NCI-H1092 (cell line): ENCODE measurements at places on chromosomes 16 and 17.

GRCh38 chr16:77899416-77899815 is 111.1 kb downstream of the VAT1L start:
- no peak for DNase-seq

DNA sequence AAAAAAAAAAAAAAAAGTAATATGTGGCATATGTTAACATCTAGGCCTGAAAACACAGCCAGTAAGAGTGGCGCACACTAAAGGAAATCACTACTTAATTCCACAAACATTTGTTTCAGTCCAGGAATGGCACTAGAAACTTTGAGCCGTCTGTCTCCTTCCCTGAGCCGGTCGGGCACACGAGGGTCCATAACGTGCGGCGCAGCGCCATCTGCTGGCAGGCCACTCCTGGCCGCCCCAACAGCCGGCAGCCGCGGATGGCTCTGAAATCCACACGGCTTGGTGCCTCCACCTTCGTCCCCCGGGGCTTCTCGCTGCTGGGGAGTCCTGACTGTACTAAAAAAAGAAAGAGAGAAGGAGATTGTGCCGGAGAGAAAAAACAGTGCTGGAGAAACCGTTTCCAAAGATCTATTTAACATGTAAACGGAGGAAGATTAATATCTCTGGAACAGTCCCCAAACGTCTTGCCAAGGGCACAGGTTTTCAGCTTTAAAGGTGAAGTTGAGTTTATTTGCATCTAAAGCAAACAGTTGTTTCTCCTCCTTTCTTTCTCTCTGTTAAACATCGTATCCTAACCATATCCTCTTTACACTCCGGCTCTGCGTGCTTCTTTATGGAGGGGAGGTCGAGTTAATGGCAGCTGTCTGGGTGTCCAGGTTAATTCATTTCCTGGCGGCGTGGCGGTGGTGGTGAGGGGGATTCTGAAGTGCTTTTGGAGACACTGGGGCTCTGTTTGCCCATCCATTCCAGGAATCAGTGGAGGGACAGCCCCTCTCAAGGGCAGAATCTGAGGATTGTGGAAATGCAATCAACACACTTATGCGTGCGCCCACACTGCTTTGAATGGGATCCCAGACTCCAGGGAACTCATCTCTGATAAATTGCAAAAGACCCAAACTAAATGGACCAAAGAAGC is 611.3 kb upstream of the SALL1 start:
- DNase-seq = peak; percentile 84

DNA sequence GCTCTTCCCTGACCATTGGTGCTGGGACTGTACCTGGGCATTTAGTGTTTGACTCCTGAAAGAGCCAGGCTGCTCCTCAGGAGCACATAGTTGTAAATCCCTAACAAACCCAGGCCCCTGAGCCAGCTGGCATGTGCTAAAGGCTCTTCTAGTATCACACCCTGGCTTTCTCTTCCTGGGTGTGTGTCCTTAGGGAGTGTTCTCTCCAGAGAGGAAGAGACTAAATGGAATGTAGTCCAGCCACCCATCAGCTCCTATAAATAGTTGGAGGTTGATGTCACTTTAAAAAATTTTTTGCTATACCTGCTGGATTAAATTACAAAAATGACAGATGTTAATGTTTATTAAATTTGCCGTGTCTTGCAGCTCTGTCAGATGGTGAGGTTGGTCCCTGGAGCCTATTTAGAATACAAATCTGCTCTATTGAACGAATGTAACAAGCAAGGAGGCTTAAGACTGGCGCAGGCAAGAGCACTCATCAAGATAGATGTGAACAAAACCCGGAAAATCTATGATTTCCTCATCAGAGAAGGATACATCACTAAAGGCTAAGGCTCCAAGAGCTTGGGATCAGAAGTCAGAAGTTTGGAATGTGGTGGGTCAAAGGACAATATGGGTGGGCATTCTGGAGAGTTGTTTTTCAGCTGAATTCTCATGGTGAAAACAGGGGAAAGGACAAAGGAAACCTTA is 13.1 kb upstream of the DUSP14 start:
- DNase-seq = no peak

- DNase-seq = no peak
Observed at GRCh38 chr17:68319410-68320162, 28.3 kb downstream of the ARSG start.

DNA sequence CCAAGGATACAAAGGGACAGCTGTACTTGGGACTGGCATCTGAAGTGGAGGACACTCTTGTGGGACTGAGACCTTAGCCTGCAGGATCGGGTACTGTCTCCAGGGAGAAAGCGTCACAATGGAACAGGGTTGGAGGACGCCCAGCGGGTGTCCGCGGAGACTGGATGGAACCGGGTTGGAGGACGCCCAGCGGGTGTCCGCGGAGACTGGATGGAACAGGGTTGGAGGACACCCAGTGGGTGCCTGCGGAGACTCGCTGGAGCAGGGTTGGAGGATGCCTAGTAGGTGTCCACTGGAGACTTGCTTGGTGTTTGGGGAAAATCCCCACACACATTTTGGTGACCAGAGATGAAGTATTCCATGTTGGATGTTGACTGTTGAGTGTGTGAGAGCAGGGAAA is at the start of gene MYADML2:
Gene MYADML2, minus strand, starts transcription at position 45 of the 400 bp plus-strand sequence. CDS start 5,492 bp downstream, outside the sequence.
- no peak for DNase-seq

- no peak for DNase-seq
Observed at GRCh38 chr16:73277071-73277470, 229.1 kb upstream of the ZFHX3 start.

DNA sequence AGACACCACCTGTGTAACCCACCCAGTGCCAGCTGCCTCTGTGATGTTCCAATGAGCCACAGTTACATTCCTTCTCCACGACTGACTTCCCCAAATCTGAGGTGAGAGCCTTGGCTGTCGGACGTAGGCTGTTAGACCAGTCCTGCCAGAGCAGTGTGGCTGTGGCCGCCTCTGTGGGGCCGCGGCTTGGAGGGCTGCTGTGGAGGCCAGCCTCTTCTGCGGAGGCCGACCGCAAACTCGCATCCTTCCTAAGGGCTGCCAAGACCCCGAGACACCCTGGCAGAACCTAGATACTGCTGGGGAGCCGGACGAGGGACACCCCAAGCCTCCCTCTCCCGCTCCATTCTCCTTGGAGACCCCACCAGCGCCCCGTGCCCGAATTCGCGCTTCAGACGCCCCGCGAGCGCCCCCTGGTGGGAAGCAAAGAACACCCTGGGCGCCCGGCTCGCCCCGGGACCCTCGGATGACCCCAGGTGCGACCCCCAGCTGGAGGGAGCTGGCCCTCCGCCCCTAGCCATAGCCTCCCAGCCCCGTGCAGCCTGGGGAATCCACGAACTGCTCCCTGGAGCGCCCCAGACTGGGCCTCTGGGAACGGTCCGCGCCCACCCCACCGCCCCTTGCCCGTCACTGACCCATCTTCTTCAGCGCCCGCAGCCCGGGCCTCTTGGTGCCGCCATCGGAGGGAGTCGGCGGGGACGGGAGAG is 547 bp downstream of the PLCD3 start:
- DNase-seq = peak; percentile 34

- no peak for DNase-seq
Observed at GRCh38 chr17:78092794-78093324, 35.7 kb downstream of the TMC6 start.

GRCh38 chr17:39774047-39774446 is 36.3 kb downstream of the GRB7 start:
- DNase-seq = no peak

GRCh38 chr17:56319531-56319930 is 166.3 kb downstream of the ANKFN1 start:
- DNase-seq = peak; percentile 74

GRCh38 chr17:44110823-44111633 is 12.4 kb downstream of the HDAC5 start:
- DNase-seq = peak; percentile 90

GRCh38 chr16:28880589-28880915 is 2.3 kb downstream of the ATP2A1 start:
- no peak for DNase-seq
